ENCODE measurements at places on chromosomes 4 and X. TPM values are rescaled to one million over a fixed set of nuclear protein-coding genes. Genes with fewer than 3 reads are reported as not detected.

GRCh38 chr4:26197018-26197779 lies 123.6 kb upstream of the RBPJ start:
- H3K27ac ChIP-seq: no peak overlapping the region
- no peaks in the 10 kb centered on the region for H3K36me3 ChIP-seq
- no peak for DNase-seq
- peaks cover 18% of the 10 kb centered on the region for H3K27me3 ChIP-seq

- H3K27ac ChIP-seq: no peak overlapping the region
- no peak for DNase-seq
- H3K4me3 ChIP-seq: no peak overlapping the region
- H3K27me3 ChIP-seq: no peaks in the 10 kb centered on the region
- H3K4me1 ChIP-seq: no peaks in the 10 kb centered on the region
Measured at GRCh38 chr4:100483796-100484195, 34.0 kb downstream of the EMCN start.

GRCh38 chrX:106302304-106302703 lies 134.2 kb downstream of the PWWP3B start:
- no peaks in the 10 kb centered on the region for H3K4me1 ChIP-seq
- H3K27ac ChIP-seq: no peak overlapping the region
- no peaks in the 10 kb centered on the region for H3K36me3 ChIP-seq
- H3K27me3 ChIP-seq: no peaks in the 10 kb centered on the region
- H3K4me3 ChIP-seq: no peak overlapping the region

DNA sequence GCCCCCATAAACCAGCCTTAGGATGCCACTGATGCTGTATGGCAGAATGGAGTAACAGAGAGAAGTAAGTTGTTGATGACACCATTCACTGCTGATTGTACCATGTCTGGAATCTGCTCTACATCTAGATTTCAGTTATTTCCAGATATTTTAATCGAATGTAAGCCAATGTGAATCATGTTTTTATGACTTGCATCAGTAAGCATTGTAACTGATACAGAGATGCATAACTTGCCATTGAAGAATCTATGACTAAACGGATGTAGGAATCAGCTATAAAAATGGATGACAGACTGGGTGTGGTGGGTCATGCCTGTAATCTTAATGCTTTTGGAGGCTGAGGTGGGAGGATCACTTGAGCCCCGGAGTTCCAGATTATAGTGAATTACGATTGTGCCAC lies 161.0 kb upstream of the GATB start:
- no peaks in the 10 kb centered on the region for H3K4me1 ChIP-seq
- no peak overlapping the region for H3K27ac ChIP-seq
- no peaks in the 10 kb centered on the region for H3K36me3 ChIP-seq
- no peak for DNase-seq

GRCh38 chr4:38452009-38452408 lies 212.0 kb upstream of the KLF3 start:
- DNase-seq: no peak
- no peak overlapping the region for H3K4me3 ChIP-seq
- H3K4me1 ChIP-seq: peaks cover 18% of the 10 kb centered on the region

DNA sequence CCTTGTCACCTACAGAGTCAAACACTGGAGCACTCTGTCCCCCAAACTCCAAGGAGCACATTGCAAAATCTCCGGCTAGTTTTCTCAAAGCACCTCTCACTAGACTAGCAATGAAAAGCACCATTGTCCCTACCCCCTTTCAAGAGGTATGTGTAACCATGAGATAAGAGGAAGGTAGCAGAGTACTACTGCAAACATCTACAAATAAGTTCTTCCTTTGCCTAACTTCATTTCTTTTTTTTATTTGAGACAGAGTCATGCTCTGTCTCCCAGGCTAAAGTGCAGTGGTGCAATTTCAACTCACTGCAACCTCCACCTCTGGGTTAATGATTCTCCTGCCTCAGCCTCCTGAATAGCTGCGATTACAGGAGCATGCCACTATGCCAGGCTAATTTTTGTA lies 17.7 kb downstream of the PPP4R3C start:
- no peaks in the 10 kb centered on the region for H3K27me3 ChIP-seq
- peaks cover 7% of the 10 kb centered on the region for H3K4me1 ChIP-seq
- no peak overlapping the region for H3K4me3 ChIP-seq

The RTL9 gene
- total RNA-seq: 1.4 TPM

The DSPP gene
- not detected for total RNA-seq

Measured in progenitor cell of endocrine pancreas (in vitro differentiated cells).